ENCODE measurements at places on chromosomes 1 and 21. TPM values are rescaled to one million over a fixed set of nuclear protein-coding genes. Genes with fewer than 3 reads are reported as not detected.

TMEM51 gene
- 19.9 TPM for total RNA-seq

MYOCOS gene
- not detected for total RNA-seq

FAAH gene
- 0.35 TPM for total RNA-seq

GPR37L1 gene
- not detected for total RNA-seq

PLEKHA6 gene
- 0.33 TPM for total RNA-seq

- DNase-seq = no peak
Observed at GRCh38 chr1:183303323-183303645, 114.9 kb downstream of the NMNAT2 start.

DNA sequence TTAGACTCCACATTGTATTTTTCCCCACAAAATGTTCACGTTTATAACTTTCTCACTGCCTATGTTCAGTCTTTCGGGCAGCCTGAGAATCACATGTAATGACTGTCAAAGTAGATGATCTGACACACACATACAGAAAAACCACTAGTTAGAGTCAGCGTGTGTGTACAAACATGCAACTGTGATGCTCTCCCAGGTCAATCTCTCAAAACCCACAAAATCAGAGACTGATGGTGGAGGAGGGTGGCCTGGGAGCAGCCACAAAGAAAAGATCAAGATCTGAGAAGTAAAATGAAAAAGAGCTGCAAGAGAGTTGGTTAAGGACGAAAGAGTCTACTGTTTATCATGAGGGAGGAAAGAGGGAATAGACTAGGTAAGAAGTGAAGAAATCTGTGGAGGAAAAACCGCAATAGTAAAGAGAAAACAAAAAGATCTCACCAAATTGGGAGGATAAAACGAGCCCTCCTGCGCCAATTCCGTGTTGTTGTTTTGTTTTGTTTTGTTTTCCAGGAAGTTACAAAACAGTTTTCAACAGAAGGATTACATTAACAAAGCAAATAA lies 2.3 kb downstream of the EGLN1 start:
- peak; percentile 10 for DNase-seq

GRCh38 chr1:38860454-38860795 lies 853 bp upstream of the RRAGC start:
- no peak for DNase-seq

DNA sequence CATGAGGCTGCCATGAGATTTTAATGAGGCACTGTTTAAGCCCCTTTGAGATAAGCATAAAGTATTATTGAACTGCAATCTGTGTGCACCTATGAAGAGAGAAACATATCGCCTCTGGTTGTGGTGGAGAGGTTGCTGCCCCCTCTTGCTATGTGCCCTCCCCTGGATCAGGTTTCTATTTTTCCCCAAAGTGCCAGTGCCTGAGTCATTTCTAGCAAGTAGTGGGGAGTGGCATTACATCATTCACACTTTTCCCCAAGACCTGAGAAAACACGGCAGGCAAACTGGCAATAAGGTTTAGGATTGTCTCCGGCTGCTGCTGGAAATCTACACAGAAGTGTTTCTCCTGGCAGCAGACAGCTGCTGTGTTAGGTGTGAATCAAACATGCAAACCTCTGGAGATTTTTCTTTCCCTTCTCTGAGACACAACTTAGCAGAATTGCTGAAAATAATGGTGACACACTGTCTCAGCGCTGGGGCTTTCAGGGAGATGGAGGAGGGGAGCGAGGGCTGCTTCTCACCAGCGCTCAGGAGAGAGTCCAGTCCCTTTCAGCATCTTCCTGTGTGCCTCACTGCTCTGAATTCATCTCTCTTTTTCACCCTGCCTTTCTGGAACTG lies 13.7 kb upstream of the RGS16 start:
- peak; percentile 76 for DNase-seq

DNA sequence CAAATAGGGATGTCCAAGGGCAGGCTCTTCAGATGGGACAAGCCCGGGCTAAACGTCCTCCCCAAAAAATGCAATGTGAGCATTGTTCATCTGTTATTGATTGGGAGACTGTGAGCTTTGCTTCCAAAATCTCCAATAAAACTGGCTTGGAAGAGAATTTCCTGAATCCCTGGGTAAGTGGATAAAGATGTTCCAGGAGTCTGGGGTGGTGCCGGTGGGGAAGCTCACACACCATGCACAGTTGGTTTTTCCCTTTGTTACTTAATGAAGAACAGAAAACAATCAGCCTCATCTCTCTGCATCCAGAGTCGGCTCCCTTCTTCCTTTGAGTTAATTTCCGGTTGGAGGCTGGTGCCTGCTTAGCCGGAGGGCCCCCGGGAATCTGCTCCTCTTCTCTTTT lies 72.1 kb upstream of the ZBTB40 start:
- no peak for DNase-seq

Data from HT1080 (cell line).